ENCODE measurements at places on chromosomes 2 and 18. TPM values are rescaled to one million over a fixed set of nuclear protein-coding genes. Genes with fewer than 3 reads are reported as not detected.
A peak's percentile ranks its signal among the peaks of the same experiment; 100 is the strongest.

DNA sequence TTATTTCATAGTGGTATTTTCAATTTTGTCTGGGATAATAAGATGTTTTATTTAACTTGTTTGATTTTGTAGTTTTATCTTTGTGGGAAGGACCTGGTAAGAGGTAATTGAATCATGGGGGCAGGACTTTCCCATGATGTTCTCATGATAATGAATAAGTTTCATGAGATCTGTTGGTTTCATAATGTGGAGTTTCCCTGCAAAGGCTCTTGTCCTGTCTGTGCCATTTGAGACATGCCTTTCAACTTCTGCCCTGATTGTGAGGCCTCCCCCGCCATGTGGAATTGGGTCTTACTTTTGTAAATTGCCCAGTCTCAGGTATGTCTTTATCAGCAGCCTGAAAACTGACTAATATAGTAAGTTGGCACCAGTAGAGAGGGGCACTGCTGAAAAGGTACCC, 77.8 kb upstream of the ARHGAP15 start:
- no peaks in the 10 kb centered on the region for H3K27me3 ChIP-seq
- peaks cover 1% of the 10 kb centered on the region for H3K36me3 ChIP-seq
- H3K4me1 ChIP-seq: peaks cover 2% of the 10 kb centered on the region
- no peak overlapping the region for H3K27ac ChIP-seq

DNA sequence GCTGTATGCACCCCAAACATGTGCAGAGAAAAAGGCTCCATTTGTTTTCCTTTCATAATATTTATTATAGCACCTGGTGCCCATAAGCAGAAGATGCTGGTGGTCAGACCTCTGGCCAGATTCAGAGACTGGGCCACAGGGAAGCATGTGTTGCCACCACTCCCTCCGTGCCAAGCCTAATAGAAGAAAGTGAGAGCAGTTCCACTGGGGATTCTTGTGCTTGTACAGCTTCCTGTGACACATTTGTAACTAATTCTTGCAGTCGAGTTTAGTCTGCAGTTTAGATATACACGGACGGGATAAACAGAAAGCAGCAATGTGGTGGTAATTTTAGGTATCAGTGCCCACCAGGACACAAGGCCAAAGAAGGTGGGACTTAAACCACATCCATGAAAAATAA, 135.4 kb upstream of the PIEZO2 start:
- H3K27me3 ChIP-seq: no peaks in the 10 kb centered on the region
- no peak overlapping the region for H3K27ac ChIP-seq
- no peaks in the 10 kb centered on the region for H3K36me3 ChIP-seq

GRCh38 chr18:39489431-39489830, 1923.8 kb upstream of the CELF4 start:
- H3K4me1 ChIP-seq: peaks cover 33% of the 10 kb centered on the region
- peaks cover 7% of the 10 kb centered on the region for H3K36me3 ChIP-seq
- no peak overlapping the region for H3K27ac ChIP-seq
- no peak for DNase-seq
- H3K4me3 ChIP-seq: no peak overlapping the region

- peaks cover 7% of the 10 kb centered on the region for H3K27me3 ChIP-seq
- no peaks in the 10 kb centered on the region for H3K36me3 ChIP-seq
- H3K4me3 ChIP-seq: no peak overlapping the region
- no peak for DNase-seq
- H3K4me1 ChIP-seq: peaks cover 16% of the 10 kb centered on the region
Observed at GRCh38 chr2:28394331-28394877, 1.7 kb downstream of the FOSL2 start.

- H3K27me3 ChIP-seq: no peaks in the 10 kb centered on the region
- no peak for DNase-seq
- H3K36me3 ChIP-seq: no peaks in the 10 kb centered on the region
- no peak overlapping the region for H3K27ac ChIP-seq
- H3K4me3 ChIP-seq: no peak overlapping the region
Observed at GRCh38 chr2:33706410-33706809, 107.3 kb upstream of the FAM98A start.

GRCh38 chr2:120235681-120236080, 12.5 kb upstream of the TMEM185B start:
- H3K4me1 ChIP-seq: peaks cover 9% of the 10 kb centered on the region
- no peak for DNase-seq
- no peaks in the 10 kb centered on the region for H3K36me3 ChIP-seq
- H3K4me3 ChIP-seq: no peak overlapping the region

DNA sequence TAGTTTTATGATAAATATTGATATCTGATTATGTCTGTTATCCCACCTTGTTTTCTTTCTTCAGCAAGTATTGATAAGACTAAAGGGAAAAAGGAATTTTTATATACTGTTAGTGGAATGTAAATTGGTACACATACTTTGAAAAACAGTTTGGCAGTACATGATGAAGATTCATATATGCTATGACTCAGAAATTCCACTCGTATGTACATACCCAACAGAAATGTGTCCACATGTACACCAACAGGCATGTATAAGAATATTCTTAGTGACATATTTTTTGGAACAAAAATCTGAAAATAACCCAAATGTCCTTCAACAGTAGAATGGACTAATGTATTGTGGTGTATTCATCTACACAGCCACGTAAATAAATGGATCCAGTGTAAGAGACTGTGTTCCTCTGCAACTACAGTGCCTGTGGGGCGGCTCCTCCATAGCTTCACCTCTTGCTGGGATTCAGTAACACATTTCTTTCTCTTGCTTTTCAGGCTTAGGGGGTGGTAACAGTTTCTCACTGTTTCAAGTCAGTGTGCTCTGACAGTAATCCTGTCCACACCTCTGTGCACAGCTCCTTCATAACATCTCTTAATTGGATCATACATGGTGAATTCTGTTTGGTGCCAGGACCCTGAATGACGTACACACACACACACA, 35.5 kb upstream of the ALMS1 start:
- no peaks in the 10 kb centered on the region for H3K4me1 ChIP-seq
- no peak overlapping the region for H3K27ac ChIP-seq
- H3K4me3 ChIP-seq: no peak overlapping the region
- DNase-seq: no peak

- DNase-seq: no peak
- H3K27me3 ChIP-seq: peaks cover 3% of the 10 kb centered on the region
- no peak overlapping the region for H3K27ac ChIP-seq
- H3K4me1 ChIP-seq: no peaks in the 10 kb centered on the region
- no peaks in the 10 kb centered on the region for H3K36me3 ChIP-seq
Observed at GRCh38 chr18:61503688-61504087, 170.5 kb downstream of the CDH20 start.

DNA sequence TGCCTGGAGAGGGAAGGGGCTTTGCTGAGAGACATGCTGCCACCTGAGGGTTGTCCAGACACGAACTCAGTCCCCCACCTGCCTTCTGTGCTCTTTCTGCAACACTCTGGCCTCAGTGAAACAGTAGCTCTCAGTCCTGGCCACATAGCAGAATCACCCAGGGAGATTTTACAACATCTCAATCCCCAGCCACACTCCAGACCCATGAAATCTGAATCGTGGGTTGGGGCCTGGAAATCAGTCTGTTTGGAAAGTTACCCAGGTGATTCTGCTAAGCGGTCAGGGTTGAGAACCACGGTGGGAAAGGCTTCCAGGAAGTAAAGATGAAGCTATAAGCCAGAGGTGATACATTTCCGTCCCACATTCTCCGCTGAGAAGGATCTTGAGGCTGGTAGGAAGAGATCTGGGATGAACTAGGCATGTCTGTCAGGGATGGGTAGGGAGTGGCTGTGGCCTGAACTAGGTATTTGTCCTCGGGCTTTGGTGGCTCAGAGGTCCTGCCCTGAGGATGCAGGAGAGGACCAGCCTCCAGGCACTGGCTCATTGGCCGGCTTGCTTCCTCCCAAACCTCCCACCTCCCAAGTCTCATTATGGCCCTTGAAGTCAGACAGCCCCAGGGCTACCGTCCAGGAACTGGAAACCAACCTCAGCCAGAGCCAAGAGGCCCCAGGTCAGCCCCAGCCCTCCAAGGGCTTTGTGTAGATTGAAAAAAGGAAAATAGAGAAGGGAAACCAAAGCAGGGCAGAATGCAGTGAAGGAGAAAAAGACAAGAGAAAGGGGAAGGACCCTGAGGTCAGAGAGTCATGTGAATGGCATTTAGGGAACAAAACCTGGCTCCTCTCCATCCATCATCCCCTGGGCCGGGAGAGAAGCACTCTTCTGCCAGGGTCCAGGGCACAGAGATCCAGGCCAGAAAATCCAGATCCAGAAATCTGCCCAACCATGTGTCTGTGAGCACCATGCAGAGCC, 119.6 kb downstream of the ZFP36L2 start:
- no peak for DNase-seq
- peaks cover 1% of the 10 kb centered on the region for H3K36me3 ChIP-seq
- no peaks in the 10 kb centered on the region for H3K27me3 ChIP-seq
- H3K27ac ChIP-seq: peak overlapping the region; percentile 51
- H3K4me1 ChIP-seq: peaks cover 30% of the 10 kb centered on the region
- H3K4me3 ChIP-seq: no peak overlapping the region

- H3K36me3 ChIP-seq: no peaks in the 10 kb centered on the region
- H3K4me3 ChIP-seq: no peak overlapping the region
- DNase-seq: no peak
- H3K27ac ChIP-seq: no peak overlapping the region
- H3K4me1 ChIP-seq: peaks cover 3% of the 10 kb centered on the region
Observed at GRCh38 chr2:193368615-193369014, 1173.9 kb upstream of the TMEFF2 start.

DNA sequence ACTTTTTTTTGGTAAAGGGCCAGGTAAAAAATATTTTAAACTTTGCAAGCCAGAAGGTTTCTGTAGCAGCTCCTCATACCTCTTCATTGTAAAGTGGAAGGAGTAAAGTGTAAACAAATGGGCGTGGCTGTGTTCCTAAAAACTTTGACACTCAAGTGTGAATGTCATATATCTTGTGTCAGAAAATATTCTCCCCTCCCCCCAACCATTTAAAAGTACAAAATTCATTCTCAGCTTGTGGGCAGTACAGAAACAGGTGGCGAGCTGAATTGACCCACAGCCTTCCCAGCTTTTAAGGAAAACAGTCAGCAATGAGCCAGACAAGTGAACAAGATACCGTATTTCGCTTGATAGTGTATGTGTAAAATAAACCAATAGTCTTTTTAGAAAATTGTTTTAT, 4.0 kb downstream of the YPEL5 start:
- DNase-seq: no peak
- H3K4me1 ChIP-seq: peaks cover 42% of the 10 kb centered on the region
- H3K36me3 ChIP-seq: peaks cover 10% of the 10 kb centered on the region
- no peak overlapping the region for H3K27ac ChIP-seq
- no peaks in the 10 kb centered on the region for H3K27me3 ChIP-seq

DNA sequence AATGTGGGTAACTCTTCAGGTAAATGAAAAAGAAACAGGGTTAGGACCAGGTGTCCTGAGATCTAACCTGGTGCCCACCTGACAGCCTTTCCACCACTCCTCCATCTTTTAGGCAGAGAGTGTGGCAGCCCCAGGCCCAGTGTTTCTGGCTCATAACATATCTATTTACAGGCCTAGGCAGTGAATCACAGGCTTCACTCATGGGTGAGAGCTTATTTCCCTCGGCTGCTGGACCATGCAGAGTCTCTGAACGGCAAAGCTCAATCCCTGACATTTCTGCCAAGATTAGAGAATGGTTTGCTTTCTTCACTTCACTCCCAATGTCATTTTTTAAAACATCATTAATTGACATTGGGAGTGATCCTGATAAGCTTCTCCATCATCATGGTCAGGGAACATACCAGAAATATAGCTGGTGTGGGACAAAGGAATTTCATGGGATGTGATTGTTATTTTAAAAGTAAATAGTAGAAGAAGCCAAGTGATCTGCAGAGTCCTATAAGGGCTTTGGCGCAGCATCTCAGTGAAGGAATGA, 323.9 kb downstream of the SETBP1 start:
- peaks cover 20% of the 10 kb centered on the region for H3K4me1 ChIP-seq
- no peak overlapping the region for H3K27ac ChIP-seq
- no peak overlapping the region for H3K4me3 ChIP-seq
- peaks cover 3% of the 10 kb centered on the region for H3K36me3 ChIP-seq
- DNase-seq: no peak

GRCh38 chr2:7109533-7109885, 192.3 kb downstream of the RNF144A start:
- no peak overlapping the region for H3K27ac ChIP-seq
- no peaks in the 10 kb centered on the region for H3K27me3 ChIP-seq
- H3K4me3 ChIP-seq: no peak overlapping the region
- H3K4me1 ChIP-seq: no peaks in the 10 kb centered on the region
- H3K36me3 ChIP-seq: peaks cover 1% of the 10 kb centered on the region
- no peak for DNase-seq

DNA sequence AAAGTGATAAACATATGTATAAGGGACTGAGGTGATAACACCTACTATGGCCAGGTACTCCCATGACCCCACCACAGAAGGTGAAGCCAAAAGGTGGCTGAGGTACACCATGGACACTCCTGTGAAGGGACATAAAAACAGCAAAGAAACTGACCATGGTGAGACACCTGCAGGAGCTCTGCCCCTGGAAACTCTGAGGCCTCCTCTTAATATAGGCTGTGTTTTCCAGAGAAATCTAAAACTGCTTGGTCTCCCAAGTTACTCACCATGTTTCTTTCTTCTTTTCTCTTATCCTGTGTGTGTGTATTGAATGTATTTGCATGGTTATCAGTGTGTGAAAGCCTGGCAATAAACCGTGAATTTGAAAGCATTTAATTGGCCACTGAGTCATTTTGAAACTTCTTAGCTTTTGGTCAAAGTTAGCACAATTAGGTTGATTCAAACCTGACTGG, 739.3 kb upstream of the GCFC2 start:
- no peaks in the 10 kb centered on the region for H3K36me3 ChIP-seq
- H3K4me3 ChIP-seq: no peak overlapping the region
- H3K4me1 ChIP-seq: peaks cover 1% of the 10 kb centered on the region
- H3K27me3 ChIP-seq: no peaks in the 10 kb centered on the region
- no peak for DNase-seq

DNA sequence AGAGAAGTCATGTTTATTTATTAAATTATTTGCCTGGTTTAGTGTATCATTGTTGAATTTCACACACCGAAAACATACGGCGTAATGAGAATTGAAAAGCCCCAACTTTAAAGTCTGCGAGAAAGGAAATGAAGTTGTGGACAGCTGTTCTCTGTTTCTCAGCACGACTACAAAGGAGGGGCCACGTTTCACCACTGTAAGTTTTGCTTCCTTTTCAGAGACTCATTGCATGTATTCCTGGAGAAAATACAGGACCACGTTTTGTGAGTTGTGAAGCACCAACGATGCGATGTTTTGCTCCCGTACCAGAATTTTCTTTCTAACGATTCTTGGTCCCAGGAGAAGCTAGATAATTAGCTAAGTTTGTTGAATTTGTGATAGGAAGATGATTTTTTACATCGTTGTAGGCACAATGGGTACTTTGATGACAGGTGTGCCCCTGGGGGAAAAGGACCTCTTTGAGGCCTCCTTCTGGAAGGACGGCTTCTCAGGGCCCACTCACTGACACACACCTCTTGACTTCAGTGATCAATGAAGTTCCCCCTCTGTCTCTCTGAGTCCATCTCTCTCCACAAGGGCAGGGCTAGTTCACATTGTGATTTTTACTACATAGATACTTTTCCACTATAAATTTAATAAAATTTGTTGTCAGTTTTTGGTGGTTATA, 23.7 kb upstream of the ACKR3 start:
- no peak overlapping the region for H3K27ac ChIP-seq
- H3K27me3 ChIP-seq: peaks cover 36% of the 10 kb centered on the region
- no peaks in the 10 kb centered on the region for H3K4me1 ChIP-seq
- no peak overlapping the region for H3K4me3 ChIP-seq
- DNase-seq: no peak

GNAL gene
- 10.5 TPM for total RNA-seq

REG3G gene
- not detected for total RNA-seq

GPR35 gene
- total RNA-seq: 6.5 TPM

FAM237A gene
- not detected for total RNA-seq

MAIP1 gene
- total RNA-seq: 20.4 TPM

OSR1 gene
- 10.3 TPM for total RNA-seq

DBI gene
- 156 TPM for total RNA-seq

All from progenitor cell of endocrine pancreas (in vitro differentiated cells).